ENCODE measurements at places on chromosomes 3 and 15. TPM values are rescaled to one million over a fixed set of nuclear protein-coding genes. Genes with fewer than 3 reads are reported as not detected.

Gene UROC1
- not detected for polyA plus RNA-seq

Gene CNTN3
- polyA plus RNA-seq, result 0.01 TPM

Gene MME
- 0.49 TPM for polyA plus RNA-seq

Gene DUOXA2
- not detected for polyA plus RNA-seq

Gene FAM240A
- polyA plus RNA-seq, result not detected

Gene PBRM1
- 5.7 TPM for polyA plus RNA-seq

Gene CASR
- polyA plus RNA-seq, result not detected
